ENCODE measurements at places on chromosomes 4 and X.

DNA sequence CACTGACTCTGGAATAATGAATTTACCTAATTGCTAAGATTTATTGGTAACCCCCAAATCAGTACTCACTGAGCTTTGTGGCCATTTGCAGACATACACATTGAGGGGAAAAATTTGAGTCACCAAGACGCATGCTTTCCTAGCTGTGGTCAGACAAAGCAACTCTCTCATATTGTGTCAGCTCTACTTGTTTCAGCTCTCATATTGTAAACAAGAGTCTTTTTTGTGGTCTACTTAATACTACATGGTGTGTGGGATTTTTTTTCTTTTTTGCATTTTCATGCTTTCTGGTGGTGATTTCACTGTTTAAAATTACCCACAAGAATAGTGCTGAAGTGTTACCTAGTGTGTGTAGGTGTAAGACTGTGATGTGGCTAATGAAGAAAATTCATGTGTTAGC is 428.2 kb upstream of the GALNT7 start:
- DNase-seq, result no peak

GRCh38 chrX:94492541-94492940 is 818.5 kb downstream of the FAM133A start:
- no peak for DNase-seq

- no peak for DNase-seq
Observed at GRCh38 chrX:109398833-109399232, 83.1 kb downstream of the GUCY2F start.

GRCh38 chr4:48781968-48782367 is 1.9 kb upstream of the FRYL start:
- no peak for DNase-seq

DNA sequence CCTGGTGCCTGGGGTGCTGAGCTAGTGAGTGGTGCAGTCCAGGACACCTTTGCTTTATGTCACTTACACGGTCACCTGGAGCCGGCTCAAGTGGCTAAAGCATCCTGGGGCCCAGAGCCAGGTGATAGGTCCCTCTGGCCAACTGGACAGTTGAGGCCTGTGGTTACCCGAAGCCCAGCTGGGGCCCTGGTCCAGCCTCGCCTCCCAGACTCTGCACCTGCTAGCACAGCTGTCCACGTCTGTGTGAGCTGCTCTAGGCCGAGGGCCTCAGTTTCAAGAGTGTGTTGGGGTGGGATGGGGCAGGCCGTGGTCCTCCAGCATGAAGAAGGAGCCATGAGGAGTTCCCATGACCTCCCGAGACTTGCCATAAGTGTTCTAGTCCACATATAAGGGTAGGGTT is 7.7 kb upstream of the ADD1 start:
- DNase-seq, result no peak

DNA sequence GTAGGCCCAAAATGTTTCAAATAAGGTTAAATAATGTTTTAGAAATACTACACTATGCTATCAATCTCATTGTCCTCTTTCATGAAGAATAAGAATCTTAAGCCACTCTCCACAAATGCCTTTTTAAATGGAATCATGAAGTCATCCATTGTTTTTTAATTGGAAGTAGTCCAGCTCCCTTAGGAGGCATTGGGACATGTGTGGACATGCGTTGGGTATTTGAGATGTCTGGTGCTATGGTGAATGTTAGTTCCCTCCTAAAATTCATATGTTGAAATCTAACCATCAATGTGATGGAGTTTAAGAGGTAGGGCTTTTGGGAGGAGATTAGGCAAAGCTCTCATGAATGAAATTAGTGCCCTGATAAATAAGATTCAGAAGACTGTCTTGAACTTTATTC is 289.0 kb downstream of the C4orf33 start:
- DNase-seq, result no peak

GRCh38 chr4:3724319-3725231 is 41.6 kb upstream of the ADRA2C start:
- DNase-seq, result no peak

All from CMK (cell line).